Uterus (tissue), 4 donors: ENCODE measurements at places on chromosomes 2 and 18.

GRCh38 chr2:71879509-71880184, 268.0 kb downstream of the CYP26B1 start:
- no peak for DNase-seq

- DNase-seq = no peak
Measured at GRCh38 chr2:234630801-234631261, 133.9 kb upstream of the ARL4C start.

DNA sequence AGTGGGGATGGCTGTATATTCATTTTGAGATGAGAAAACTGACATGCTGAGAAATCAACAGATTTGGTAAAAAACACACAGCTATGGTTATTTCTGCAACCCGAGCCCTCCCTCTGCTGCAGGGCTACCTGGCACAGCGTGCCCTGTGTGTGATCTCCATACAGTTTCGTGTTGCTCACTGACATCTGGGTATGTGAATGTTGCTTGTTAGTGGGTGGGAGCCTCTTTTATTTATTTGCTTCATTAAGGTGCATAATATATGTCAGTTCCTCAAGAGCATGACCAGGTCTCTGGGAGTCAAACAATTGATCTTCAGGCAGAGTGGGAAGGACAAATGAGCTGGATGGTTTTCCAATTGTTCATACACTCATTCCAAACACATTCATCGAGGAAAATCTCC, 139.1 kb upstream of the FHL2 start:
- DNase-seq = no peak

DNA sequence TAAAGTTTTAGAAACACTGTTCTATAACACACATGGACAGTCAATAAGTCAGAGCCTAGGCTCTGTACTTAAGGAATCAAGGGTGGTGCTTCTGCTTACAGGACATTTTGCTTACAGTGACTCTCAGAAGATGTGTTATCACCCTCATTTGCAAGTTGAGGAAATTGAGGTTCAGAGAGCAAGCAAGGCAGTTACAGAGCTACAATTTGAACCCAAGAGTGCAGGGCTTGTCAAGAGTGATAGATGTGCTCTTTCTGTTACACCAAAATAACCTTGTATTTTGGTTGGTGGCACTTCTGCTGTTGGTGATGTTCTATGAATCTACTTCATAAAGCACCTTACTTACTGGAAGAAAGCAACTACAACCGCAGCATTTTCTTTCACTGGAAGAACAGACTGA, 170.2 kb downstream of the THADA start:
- no peak for DNase-seq

GRCh38 chr2:8334866-8335325, 347.0 kb upstream of the ID2 start:
- no peak for DNase-seq

DNA sequence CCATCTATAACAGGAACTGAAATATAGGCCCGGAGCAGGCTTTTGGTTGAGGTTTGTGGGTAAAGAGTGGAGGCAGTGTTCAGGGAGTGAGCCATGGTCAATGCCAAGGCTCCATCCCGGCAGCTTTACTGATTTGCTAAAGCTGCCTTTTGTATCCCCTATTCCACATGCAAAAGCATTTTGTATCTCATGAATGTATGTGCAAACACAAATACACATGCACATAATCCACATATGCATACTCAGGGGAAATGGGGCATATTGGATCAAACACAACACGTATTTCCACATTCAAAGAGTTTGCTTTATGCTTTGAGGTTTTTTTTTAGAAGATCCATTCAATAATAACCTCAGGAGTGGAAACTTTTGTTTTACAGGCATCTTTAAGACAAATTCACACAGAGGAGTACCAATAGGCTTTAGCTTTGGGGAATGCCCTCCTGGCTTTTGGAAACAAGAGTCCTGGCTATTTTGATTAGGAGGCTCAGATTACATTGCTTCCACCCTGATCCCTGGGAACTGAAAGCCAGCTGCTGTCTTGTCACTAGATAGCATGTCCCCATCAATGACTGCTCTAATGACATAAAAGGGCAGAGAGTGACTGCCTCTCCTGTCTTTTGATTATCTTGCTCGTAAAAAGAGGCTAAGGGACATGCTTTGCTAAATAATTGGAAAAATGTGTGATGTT, 263.2 kb downstream of the EN1 start:
- no peak for DNase-seq

- DNase-seq = no peak
Measured at GRCh38 chr2:43175876-43176275, 50.5 kb downstream of the ZFP36L2 start.

DNA sequence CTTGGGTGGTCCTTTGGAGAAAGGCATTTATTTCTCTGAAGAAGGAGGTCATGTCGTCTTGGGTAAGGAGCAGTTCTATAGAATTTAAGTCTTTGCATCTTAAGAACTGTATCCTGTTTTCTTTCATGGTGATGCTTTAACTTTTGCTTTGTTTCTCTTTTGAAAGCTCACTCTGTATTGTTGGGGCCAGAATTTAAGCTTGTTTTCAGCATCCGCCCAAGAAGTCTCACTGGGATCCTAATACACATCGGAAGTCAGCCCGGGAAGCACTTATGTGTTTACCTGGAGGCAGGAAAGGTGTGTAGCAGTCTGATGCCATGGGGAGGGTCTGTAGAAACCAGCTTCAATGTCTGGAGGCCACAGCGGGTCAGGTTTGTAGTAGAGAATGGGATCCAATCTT, 64.7 kb upstream of the TTC39C start:
- DNase-seq = no peak

DNA sequence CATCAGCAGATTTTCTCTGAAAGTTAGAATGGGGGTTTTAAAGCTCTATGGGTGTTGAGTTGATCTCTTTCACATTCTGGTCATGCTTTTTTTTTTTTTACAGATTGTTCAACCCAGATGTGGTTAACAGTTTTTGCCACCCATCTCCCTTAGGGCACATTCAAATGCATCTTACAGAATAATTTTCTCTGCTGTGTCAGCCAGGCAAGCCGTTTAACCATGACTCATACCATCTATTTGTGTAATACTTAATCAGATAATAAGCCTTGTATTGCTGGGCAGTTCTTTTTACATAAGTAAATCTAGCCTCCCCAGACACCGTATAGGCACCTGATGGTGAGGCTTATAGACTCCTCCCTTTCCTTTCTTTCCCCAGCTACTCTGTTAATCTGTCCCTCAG, 62.0 kb downstream of the TGIF1 start:
- no peak for DNase-seq

DNA sequence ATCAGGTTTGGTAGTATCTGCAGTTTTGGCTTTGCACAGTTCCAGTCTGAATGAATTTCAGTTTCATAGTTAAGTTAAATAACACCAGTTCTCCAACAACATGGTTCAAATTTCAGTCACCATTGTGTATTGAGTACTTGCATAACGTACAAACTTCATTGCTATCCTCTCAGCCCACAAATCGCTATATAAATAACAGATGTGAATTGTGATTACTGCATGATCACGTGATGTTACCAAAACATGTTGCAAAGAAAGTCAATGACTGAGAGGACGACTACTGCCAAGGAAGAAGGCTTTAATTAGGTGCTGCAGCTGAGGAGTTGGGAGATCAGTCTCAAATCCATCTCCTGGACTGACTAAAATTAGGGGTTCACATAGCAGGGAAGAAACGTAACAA, 48.2 kb downstream of the COL4A4 start:
- no peak for DNase-seq

DNA sequence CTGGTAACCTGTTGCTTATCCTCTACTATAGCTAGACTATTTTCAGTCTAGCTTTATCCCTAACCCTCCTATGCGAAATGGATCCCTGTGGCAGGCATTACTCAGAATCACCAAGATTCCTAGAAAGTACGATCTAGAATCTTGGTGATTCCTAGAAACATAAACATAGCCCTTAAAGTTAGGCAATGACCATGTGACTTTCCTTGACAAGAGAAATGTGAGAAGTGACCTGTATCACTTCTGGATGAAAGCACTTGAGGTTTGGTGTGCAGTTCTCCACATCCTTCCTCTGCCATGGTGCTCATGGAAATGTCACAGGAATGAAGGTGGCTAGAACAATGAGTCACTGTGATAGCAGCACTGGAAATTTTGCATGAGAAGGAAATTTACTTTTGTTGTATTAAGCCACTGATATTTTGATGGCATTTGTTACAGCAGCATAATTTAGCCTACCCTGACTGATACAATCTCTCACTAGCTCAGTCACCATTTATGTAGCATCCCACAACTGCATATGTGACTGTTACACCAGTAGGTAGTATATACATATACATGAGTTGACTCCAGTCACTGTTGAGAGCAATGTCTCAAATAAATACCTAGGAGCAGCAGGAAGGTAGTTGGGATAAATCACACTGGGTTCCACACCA, 68.3 kb upstream of the MAPRE2 start:
- DNase-seq = no peak

GRCh38 chr2:174210862-174211261, 37.5 kb downstream of the OLA1 start:
- no peak for DNase-seq

DNA sequence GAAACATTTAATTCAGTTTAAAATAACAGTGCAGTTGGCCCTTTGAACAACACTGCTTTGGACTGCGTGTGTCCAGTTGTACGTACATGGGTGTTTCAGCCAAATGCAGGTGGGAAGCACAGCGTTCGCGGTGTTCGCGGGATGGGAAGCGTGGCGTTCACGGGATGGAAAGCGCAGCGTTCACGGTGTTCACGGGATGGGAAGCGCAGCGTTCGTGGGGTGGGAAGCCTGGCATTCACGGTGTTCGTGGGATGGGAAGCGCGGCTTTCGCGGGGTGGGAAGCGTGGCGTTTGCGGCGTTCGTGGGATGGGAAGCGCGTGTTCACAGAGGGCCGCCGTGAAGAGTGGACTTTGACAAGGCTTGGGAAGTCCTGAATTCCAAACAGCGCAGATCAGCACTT, 47.6 kb downstream of the CTDP1 start:
- no peak for DNase-seq

GRCh38 chr18:55421308-55421614, 166.7 kb downstream of the TCF4 start:
- no peak for DNase-seq
